ENCODE measurements at places on chromosomes 6 and 20.
A peak's percentile ranks its signal among the peaks of the same experiment; 100 is the strongest.

GRCh38 chr20:12152996-12153395 lies 235.3 kb downstream of the BTBD3 start:
- DNase-seq = no peak

DNA sequence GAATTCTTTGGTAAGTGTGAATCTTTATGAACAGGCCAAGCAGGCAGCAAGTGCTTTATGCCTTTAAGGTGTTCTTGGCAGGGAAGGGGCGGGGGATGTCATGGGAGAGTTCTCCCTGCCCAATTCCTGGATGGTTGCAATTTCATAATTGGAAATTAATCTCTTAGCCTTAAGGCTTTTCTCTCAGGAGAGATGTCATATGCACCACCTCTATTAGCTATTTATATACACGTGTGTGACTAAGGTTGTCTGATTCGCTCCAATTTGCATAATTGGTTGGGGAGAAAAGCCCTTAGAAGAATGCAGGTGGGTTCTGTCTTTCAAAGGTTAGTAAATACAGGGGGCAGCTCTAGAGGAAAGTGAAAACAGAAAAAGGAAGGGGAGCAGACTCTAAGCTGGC lies 5.2 kb upstream of the ENPP5 start:
- DNase-seq = no peak

DNA sequence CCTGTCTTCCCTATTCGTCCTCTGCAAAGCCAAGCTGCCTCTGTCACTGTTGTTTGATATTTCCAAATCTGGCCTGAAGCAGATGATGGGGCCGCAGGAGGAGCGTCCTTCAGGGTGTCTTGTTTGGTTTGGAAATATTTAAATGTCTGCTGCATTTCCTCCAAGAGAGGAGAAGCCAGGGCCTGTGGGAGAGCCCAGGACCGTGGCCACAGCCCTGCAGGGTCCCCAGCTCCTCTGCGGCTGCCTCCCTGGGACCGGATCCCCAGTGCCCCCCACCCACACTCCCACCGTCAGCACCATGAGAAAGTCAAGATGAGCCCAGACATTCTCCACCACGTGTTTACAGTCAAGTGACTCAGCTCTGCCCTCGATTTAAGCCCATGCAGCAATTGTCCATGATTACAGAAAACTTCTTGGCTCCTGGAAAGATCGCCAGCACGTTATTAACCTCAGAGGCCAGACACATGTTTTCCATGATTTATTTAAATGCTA lies 18.2 kb downstream of the FOXF2 start:
- DNase-seq = no peak

- no peak for DNase-seq
These were observed 39.4 kb downstream of the RSPO4 start for GRCh38 chr20:962683-963082.

DNA sequence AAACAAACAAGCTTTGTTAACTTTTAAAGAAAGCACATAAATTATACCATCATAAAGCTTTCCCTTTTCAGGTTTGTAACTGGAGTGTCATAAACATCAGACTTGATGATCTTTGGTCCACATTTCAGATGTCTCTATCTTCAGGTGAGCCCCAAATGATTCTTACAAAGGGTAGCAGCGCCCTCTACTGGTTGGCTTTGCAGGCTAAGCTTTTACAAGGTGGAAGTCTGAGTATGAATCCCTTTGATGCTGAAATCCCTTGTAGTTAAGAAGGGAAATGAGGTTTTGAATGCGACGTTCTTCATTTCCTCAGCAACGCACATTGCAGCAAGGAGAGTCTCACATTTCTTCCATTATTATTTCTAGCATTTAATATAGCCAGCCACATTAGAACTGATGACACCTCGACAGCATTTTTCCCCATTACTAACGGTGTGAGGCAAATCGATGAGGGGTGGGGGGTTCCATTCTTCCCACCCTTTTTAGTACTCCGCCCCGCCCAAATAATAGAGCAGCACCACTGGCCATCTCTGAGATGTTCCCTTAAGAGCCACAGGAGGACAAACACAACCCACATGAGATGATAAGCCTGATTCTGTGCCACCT lies 126.3 kb upstream of the NT5E start:
- DNase-seq = peak; percentile 26

GRCh38 chr6:79894939-79895338 lies 52.4 kb downstream of the ELOVL4 start:
- no peak for DNase-seq

- no peak for DNase-seq
These were observed 91.0 kb downstream of the COL12A1 start for GRCh38 chr6:75114806-75115205.

DNA sequence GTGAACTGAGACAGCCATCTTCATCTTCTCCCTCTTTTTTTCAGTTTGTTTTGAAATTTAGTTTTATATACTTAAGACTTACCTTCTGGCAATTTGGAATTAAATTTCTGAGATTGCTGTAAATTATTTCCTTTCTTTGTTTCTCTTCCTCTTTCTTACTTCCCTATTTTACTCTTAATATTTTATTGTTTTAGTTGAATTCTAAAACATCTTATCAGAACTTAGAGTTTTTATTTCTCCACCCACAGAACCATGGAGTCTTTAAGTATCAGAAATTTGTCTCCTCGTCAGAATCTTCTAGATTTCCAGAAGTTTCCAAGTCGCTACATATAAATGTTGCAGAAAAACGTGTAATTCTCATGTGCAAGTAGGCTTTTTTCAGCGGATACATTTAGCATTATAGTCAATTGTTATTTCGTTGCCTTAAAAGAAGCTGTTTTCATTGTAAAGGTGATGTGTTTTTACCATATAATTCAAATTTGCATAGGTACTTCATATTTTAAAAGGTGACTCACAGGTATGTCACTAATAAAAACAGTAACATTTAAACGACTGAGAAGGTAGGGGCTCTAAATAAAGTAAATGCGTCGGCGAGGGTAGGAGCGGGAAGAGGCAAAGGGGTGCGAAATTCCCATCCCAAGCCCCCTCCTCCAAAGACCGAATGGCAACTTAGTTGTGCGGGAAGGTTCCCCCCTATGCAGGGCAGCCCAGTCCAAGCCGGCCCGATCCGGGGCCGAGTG lies 866 bp upstream of the MYO6 start:
- peak; percentile 2 for DNase-seq

GRCh38 chr6:157563611-157564284 lies 182.8 kb downstream of the ZDHHC14 start:
- DNase-seq = no peak

GRCh38 chr6:13877051-13877450 lies 47.7 kb upstream of the RNF182 start:
- DNase-seq = no peak

DNA sequence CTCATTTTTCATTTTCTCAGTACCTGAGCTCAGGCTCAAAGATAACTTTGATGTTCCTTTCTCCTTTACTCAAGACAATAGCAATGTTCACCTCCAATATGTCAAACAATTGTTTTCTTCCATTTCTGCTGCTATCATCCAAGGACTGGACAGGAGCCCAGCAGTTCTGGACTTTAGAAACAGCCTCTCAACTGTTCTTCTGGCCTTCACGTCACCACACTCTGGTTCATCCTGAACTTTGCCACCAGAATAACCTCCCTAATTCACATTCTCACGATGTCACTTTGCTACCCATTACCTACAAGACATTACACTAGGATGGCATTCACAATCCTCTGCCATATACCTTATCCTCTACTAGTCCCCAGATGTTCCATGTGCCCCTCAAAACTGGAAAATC lies 60.6 kb upstream of the PLEKHG1 start:
- DNase-seq = no peak

GRCh38 chr6:105882828-105883227 lies 203.3 kb upstream of the PRDM1 start:
- DNase-seq = no peak

DNA sequence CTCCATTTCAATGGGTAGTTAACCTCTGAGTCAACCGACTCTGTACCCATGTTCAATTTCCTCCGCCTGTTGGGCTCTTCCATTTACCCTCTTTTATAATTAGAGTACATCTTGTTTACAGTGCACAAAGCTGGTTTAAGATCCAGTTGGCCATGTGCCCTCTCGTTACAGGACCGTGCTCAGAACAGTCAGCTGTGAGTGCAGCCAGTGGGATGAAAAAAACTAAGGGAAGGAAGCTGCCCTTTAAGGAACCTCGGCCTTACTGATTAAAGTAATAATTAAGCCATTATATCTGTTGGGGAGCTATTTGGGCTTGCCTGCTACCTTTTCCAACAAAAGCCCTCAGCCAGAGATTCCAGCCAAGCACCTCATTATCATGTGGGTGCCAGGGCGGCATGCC lies 68.8 kb downstream of the TMEM170B start:
- DNase-seq = no peak

- DNase-seq = no peak
These were observed 306.0 kb downstream of the EYA4 start for GRCh38 chr6:133547136-133547535.

GRCh38 chr6:62013719-62014118 lies 272.3 kb downstream of the KHDRBS2 start:
- no peak for DNase-seq

DNA sequence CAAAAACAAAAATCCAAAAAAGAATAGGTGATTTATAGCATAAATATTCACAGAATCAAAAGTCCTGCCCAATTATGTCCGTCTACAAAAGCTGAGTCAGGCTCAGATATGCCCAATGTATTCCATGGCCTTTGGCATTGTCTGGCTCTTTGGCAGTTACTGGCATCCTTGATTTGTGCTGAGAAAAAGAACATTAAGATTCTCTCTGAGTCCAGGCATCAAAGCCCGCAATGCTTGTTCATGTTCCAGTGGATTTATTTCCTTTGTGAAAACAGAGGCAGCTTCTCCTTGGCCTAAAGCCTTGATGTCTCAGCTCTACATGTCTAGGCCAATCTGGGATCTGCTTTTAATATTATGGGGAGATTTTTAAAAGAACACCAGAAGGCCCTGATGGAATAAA lies 76.1 kb upstream of the SLC4A11 start:
- no peak for DNase-seq

- DNase-seq = no peak
These were observed 6.6 kb downstream of the PPDPF start for GRCh38 chr20:63527184-63527583.

GRCh38 chr6:41155132-41155805 lies 1.1 kb upstream of the TREML1 start:
- no peak for DNase-seq

GRCh38 chr6:57305107-57305506 lies 12.3 kb upstream of the PRIM2 start:
- DNase-seq = no peak

DNA sequence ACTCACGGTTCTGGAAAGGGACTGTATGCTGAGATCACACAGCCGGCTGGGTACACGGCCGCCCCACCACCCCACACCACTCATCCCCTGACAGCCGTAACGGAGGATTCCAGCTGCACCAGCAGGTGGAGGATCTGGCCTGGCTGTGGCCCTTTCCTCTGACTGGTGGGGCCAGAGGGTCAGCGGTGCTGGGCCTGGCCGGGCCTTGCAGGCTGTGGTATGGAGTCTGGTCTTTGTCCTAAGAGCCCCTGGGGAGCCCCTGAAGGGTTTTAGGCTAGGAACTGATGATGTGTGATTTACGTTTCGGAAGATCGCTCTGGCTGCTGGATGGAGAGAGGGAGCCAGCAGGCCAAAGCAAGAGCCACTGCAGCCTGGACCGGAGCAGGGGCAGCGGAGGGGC lies 26.6 kb downstream of the NOL4L start:
- no peak for DNase-seq

- no peak for DNase-seq
These were observed 146.0 kb downstream of the FOXA2 start for GRCh38 chr20:22438346-22438745.

GRCh38 chr6:19204445-19204844 lies 632.7 kb upstream of the ID4 start:
- DNase-seq = no peak

- DNase-seq = peak; percentile 22
These were observed 58.9 kb downstream of the ZNF831 start for GRCh38 chr20:59222253-59223181.

DNA sequence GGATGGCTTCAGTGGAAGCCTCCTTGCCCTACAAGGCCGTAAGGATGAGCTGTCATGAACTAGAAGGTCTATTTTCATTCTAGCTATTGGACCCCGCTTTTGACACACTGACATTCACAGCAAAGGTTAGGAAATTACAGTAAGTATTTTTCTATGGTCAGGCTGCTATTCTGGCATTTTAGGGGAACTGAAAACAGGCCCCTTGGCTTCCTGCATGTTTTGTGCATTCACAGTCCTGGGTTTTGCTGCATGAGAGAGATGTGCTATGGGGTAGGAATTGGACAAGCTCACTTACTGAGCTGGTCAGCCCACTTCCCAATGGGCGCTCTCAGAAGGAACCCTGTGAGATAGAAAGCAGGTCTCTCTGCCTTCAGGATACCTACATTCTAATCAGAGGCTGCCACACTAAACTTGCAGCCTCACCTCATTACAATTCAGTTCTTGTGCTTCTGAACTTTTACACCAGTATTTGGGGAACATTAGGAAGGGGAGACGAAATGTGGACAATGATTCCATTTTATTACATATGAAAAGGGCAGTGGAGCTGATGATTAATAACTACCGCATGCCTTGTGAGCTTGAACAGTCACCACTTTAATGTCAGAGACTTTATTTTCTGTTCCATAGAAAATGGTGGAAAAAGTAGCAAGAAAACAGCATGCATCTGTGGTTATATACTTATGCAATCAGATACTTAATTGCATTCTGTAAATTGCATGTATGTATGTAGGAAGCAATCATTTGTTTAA lies 86.6 kb upstream of the TAB2 start:
- DNase-seq = no peak

DNA sequence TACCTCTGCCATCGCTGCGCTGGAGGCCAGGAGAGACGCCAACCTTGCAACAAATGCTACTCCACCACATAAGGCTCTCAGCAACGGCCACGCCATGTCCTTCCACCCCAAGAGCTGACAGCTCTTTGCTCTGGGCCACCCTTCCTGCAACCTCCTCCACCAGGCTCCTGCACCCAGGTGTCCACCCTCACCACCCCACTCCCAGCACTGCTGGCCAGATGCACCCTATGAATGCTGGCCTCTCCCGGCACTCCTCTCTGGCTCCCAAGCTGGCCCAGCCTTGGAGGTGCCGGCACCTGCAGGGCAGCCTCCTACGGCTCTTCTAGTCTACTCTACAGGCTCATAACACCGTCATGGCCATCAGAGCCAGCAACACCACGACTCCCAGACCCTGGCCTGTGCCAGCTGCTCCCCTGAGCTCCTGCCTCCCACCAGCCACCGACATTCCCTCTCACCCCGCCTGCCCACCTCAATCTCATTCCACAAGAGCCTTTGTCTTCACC lies 11.2 kb downstream of the TAF4 start:
- no peak for DNase-seq

- DNase-seq = no peak
These were observed 35.8 kb upstream of the SIRPG start for GRCh38 chr20:1693427-1693826.

All from NCI-H187 (cell line).